ENCODE measurements at places on chromosomes 1 and 21.

DNA sequence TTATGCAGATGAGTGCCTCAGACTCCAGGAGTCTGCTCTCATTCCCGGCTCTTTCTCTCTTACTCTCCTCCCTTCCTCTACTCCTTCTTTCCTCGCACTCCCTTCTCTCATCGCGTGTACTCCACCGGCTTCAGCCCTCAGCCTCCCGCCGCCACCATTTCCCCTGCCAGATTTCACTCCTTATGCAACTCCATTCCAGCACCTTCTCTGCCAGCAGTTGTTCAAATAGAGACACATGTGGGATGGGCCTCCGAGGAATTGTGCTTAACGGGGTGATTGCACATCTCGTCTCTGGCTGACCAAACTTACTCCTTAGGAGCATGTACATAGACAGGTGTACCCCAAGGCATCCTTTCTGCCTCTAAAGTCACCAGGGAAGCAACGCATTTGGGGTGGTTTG, 2.1 kb downstream of the CNTN2 start:
- no peak for DNase-seq

DNA sequence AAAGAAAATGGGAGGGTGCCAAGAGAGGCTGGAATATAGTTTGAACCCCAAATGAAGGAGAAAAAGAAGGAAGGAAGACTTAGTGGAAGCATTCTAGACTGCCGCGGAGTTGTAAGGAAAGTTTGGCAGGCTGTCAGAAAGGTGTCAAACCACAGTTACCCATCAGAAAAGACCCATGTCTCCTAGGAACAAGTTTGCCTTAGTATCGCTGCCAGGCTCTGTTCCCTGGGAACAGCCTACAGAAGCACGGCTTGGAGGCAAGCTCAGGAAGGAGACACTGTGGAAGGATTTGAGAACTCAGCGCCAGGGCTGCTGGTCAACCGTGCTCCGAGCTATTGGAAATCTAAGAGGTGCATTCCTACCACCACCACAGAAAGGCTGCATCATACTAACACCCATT, 197.4 kb downstream of the RRAGC start:
- no peak for DNase-seq

GRCh38 chr1:47687631-47688460, 250.0 kb downstream of the FOXD2 start:
- DNase-seq: no peak

DNA sequence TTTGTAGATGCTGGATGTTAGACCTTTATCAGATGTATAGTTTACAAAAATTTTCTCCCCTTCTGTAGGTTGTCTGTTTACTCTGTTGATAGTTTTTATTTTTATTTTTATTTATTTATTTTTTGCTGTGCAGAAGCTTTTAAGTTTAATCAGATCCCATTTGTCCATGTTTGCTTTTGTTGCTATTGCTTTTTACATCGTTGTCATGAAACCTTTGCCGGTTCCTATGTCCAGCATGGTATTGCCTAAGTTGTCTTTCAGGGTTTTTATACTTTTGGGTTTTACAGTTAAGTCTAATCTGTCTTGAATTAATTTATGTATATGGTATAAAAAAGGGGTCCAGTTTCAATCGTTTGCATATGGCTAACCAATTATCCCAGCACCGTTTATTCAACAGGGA, 819.5 kb downstream of the KCNT2 start:
- no peak for DNase-seq

DNA sequence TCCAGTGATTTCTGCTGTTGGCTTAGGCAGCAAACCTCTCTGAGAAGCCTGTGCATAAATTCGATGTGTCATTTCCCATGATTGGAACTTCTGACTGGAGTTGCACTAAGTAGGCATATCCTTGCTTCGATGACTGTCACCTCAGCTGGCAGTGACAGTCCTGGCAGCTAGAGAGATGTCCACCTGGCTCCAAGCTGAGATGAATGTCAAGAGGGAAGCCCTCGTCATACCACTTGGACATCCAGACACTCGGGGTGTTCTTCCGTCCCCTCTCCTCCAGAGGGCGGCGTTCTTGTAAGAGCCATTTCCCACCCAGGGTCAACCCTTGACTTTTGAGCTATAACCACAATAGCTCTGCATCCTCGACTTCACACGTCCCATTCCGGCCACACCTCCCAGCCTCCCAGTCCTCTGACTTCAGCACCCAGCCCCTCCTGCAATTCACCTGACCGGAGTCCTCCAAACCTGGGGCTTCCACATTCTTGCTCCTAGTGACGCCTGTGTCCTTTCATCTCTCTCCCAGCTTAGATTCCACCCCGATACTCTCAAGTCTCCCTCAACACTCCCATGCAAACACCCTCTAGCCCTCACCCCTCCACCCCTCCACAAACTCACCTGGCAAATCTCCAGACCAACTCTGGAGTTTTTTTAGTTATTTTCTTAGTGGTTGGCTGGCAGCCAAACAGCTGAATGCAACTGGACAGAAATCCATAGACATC, 17.3 kb downstream of the CA6 start:
- DNase-seq: peak; percentile 45

GRCh38 chr1:184022668-184023067, 14.9 kb downstream of the COLGALT2 start:
- DNase-seq: no peak

DNA sequence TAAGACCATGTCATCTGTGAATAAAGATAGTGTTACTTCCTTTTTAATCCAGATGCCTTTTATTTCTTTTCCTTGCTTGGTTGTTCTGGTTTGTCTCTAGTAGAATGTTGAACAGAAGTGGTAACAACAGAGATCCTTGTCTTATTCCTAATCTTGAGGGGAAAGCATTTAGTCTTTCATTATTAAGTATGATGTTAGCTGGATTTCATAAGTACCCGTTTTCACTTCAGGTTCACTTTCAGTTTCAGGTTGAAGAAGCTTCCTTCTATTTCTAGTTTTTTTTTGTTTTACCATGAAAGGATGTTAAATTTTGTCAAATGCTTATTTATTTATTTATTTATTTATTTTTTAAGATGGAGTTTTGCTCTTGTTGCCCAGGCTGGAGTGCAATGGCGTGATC, 22.3 kb upstream of the AGPAT3 start:
- no peak for DNase-seq

DNA sequence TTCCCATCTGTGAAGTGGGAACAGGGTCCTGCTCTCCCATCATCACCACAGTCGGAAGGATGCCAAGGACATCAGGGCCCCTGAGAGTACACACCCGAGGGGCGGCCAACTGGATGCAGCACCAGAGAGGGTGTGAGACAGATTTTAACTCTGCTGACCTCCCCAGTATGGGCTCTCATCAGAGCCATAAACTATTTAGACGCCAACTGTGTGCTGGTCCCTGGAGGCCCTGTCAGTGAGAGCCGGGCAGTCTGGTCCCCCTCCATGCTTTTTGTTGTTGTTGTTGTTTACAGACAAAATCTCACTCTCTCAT, 1.7 kb downstream of the FGR start:
- no peak for DNase-seq

DNA sequence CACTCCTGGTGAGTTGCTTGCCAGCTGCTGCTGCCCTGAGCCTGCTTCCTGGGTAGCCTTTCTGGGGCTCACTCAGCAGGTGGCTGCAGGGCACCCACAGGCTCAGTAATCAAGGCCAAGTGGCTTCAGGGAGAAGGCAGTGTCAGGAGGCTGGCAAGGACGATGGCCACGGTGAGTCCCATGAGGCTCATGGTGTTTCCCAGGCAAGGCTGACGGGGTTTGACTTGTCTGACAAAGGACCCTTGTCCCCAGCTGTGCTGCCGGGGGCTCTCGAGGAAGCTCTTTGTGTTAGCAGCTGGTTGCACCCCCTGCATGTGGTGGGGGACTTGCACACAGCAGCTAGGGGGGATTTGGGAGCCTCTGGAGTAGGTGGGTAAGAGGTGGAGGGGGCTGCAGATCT, 190.5 kb upstream of the C1orf174 start:
- no peak for DNase-seq

DNA sequence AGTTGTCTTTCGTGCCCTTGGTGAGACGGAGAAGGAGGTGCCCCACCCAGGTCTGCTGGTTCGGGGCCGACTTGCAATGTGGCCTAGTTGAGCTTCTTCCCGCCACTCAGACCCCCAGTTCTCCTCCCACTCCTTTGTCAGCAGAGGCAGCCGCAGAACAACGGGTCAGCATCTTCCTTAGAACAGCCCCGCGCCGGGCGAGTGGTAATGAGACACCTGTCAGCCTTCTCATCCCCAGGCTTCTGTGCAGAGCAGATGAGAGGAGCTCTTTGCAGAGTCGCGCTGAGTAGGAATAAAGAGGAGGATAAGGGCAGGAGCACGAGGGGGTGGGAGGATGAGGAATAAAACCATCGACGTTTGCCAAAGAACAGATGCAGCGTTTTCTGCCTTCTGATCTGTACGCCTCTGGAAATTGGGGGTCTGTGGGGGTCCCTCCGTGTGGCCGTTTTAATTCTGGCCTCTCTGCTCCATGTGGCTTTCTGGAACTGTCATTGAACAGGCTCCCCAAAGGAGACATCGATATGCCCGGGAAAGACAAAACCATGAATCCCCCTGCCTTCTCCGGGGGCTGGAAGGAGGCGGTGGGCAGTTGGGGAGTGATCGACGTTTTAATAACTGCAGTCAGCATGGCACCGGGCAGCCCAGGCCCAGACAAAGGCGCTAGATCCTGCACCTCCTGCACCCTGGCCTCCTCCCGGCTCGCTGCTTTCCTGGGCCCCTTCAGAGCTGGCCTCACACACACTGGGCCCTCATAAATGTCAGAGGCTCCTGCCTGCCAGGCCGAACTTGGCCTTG, 27.5 kb upstream of the IGSF21 start:
- DNase-seq: no peak

DNA sequence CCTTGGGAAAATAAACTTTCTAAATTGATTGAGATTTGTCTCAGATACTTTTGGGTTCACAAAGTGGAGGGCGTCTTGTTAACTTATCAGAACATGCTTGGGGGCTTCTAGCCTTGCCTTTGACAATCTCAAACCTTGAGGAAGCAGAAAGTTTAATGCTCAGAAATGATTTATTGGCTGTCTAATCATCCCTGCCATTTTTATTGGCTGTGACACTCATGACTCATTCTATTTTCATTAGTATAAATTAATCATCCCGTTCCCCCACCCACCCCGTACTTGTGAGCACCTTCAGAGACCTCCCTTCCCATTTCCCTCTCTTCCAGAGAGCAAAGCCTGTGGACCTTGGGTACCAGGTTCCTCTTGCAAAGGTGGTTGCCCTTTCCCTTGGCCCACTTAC, 87.1 kb downstream of the FGGY start:
- no peak for DNase-seq

DNA sequence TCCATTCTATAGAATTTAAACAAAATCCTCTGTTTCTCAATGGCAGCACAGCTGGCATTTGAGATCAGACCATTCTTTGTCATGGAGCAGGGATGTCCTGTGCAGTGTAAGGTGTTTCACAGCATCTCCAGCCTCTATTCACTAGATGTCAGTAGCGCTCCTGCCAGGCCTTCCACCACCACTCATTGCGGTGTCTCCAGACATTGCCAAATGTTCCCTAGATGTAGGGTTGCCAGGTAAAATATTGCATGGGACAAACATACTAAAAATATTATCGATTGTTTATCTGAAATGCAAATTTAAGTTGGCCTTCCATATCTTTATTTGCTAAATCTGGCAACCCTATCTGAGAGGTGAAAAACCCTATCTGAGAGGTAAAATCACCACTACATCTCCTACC, 11.7 kb downstream of the ITLN2 start:
- DNase-seq: no peak

DNA sequence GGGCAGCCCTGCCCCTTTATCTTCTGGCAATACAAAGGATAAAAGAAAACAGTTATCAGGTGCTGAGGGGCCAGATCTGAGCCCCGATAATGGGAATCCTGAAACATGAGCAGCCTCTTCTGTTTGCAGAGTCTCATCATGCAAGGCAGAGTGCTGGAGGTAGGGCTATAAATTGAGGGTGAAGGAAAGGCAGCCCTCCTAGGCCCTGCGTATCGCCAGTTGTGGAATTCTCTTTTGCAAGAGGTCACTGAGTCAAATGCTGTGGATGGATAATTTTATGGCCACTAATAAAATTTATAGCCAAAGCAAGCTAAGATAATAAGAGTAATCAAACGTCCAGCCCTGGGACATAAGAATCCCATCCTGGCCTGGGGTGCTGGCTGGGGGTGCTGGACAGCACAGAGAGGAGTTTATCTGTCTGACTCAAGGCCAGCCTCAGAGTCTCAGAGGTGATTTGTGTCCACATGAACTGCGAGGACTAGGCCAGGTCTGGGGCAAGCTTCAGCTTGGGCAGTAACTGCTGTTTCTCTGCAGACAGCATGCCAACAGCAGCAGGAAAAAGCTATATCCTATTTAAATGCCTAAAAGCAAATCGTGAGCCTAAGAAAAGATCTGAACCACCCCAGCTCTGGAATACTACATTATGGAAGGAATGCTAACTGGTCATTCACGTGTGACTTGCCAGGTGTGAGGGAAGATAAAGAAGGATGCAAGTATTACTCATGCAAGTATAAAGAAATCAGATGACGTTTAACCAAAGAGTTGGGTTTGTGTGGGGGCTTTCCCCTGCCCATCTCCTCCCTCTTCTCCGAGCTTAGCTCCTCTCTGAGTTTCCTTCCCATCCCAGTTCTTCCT, 254.8 kb downstream of the KIF26B start:
- no peak for DNase-seq

- peak; percentile 48 for DNase-seq
These were observed 224.2 kb upstream of the JUN start for GRCh38 chr1:59007820-59008598.

GRCh38 chr1:26913754-26914619, at the start of gene NR0B2:
NR0B2 (minus strand) TSS chr1:26913975; CDS start chr1:26913940, 35 bp downstream.
- no peak for DNase-seq

GRCh38 chr1:155892796-155893195, 18.4 kb downstream of the RIT1 start:
- no peak for DNase-seq

DNA sequence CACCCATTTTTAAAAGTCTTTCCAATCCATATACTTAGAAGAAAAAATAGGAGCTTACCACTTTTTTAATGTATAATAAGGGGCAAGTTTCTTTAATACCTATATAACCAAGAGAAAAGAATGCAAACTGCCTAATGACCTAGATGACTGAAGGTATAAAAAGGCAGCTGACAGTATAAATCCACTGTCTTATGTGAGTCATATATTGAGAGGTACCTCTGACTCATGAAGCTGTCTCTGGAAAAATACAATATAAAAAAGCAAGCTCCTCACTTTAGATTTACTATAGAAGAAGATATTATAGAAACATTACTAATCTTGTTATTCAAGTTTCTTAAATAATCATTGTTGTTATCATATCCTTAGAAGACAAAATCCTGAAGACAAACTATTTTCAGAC, 144.2 kb downstream of the VAV3 start:
- DNase-seq: no peak

- no peak for DNase-seq
These were observed 221.3 kb downstream of the MRPL39 start for GRCh38 chr21:25385911-25386474.

- DNase-seq: no peak
These were observed 9.6 kb downstream of the SMYD2 start for GRCh38 chr1:214290424-214291037.

- DNase-seq: no peak
These were observed 138.7 kb upstream of the ZNF648 start for GRCh38 chr1:182200025-182200812.

All from stimulated activated CD4-positive, alpha-beta T cell treated with anti-CD3 and anti-CD28 coated beads, Interleukin-4, amount 100 ng/mL, for 24 hours (primary cell).